ENCODE measurements at places on chromosomes 2 and 18.

DNA sequence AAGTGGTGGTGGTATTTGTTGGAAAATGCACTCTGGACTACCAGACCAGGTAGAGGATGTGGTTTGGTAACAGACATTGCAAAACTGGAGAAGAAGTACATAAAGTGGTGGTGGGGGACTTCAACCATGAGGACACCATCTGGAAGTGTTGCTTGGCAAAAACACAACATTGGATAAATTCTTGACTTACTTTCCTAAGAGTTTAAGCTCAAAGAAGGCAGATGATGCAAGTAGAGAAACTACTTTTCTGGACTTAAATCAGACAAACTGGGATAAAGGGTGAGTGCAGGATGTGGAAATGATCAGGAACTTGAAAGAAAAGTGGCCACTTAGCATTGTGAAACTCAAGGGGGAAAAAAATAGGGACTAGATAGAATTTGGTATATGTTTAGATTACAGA lies 487.4 kb downstream of the ZEB2 start:
- no peak for DNase-seq

- no peak for DNase-seq
These were observed 14.7 kb downstream of the NRP2 start for GRCh38 chr2:205696927-205697441.

DNA sequence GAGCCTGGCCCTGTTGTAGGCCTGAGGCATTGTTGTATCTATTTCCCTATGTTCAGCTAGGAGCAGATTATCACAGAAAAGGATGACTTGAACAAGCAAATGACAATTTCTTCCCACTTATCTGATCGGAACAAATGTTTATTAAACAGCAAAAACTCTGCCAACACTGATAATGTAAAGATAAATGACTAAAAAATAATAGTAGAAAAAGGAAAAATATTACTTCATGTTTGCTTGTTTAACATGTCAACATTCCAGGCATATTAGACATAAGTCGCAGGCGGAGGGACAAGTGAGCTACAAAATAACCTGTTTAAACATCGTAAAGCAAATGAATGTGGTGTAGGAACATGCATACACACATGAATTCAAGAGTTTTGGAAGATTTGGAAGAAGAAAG lies 257.9 kb downstream of the TMX3 start:
- DNase-seq = no peak

- no peak for DNase-seq
These were observed 249.9 kb downstream of the PLCL1 start for GRCh38 chr2:198054299-198054698.

GRCh38 chr2:11534071-11534745 lies 363 bp downstream of the GREB1 start:
- DNase-seq = no peak

- no peak for DNase-seq
These were observed 3.5 kb downstream of the ATP6V1B1 start for GRCh38 chr2:70939001-70939838.

DNA sequence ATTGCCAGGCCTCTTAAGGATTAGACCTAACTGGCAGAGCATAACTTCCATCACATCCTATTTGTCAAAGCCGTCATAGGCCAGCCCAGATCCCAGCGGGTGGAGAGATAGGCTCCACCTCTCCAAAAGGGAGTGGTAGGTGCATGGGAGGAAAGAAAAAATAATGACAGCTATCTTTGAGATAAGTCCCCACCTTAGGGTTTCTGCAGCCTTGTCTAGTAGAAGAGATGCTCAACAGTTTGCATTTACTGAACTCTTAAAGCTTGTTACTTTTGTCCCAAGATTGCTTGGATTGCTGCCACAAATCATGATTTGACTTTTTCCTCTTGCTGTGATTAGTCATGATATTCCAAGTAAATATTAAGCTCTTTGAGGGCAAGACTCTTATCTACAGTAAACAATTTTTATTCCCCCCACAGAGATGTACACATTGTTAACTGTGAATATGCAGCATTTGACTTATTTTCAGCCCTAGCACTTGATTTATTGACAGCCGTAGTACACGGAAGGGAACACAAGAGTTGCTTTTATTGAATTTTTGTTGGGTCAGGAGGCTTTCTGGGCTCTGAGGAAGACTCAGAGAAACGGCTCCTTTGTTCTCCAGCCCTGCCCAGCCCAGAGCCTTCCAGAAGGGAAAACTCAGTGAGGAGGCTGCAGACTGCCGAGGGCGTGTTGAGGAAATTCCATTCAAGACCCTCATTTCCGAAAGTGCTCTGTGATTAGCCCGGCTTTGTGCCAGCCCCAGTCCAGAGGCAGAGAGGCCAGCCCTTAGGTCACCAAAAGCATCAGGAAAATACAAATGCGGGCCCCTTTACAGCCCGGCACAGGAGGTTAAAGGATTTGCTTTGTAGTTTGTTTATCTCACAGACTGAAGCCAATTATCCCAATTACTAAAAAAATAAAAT lies 75.5 kb upstream of the ZNF532 start:
- no peak for DNase-seq

DNA sequence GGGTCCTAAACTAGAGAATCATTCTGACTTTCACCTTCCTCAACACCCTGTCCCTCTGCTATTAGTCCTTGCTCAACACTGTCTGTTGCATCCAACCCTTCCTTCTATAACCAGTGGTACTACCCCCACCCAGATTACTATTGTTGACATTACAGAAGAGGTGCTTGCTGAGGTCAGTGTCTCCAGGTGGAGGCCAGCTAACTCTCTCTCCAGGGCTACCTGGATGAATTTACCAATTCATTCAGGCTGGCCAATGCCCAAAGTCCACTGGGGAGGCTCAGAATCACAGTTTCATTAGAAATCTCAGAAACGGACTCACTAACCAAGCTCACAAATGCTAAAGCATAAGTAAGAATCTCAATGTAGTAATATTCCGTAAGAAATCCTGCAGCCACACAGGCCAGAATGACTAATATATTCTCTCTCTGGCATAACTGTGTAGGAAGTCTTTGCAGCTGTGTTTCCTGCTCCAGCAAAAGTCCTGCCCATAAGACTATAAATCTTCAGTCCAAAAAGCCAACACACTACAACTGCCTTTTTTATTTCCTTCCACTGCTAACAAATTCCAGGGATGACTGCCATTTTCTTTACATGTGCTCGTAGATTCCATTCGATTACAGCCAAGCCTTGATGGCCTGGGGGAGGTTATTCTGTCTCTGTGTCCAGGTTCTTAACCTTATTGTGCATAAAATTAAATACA lies 10.0 kb upstream of the TTR start:
- no peak for DNase-seq

- no peak for DNase-seq
These were observed 70.0 kb downstream of the SCG2 start for GRCh38 chr2:223532161-223532560.

- DNase-seq = no peak
These were observed 66.1 kb upstream of the CDCA7 start for GRCh38 chr2:173288561-173288960.

DNA sequence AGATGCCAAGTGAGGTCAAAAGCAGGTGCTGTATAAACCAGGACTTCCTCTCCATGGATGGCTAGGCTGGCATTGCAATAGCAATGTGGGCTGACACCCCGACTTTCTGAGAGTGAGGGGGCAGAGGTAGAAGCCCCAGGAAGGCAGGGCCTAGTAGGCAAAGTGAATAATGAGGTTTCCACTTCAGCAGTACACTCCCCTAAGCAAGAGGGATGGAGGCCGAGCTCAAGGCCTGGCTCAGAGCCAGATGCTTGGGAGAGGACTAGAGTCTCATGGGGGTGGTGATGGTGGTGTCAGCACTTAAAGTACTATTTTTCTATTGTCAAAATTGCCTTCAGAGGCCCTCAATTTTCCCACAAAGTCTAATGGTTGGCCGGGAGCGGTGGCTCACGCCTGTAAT lies 41.6 kb upstream of the HK2 start:
- no peak for DNase-seq

- DNase-seq = no peak
These were observed 17.0 kb downstream of the SLC30A6 start for GRCh38 chr2:32182667-32183066.

DNA sequence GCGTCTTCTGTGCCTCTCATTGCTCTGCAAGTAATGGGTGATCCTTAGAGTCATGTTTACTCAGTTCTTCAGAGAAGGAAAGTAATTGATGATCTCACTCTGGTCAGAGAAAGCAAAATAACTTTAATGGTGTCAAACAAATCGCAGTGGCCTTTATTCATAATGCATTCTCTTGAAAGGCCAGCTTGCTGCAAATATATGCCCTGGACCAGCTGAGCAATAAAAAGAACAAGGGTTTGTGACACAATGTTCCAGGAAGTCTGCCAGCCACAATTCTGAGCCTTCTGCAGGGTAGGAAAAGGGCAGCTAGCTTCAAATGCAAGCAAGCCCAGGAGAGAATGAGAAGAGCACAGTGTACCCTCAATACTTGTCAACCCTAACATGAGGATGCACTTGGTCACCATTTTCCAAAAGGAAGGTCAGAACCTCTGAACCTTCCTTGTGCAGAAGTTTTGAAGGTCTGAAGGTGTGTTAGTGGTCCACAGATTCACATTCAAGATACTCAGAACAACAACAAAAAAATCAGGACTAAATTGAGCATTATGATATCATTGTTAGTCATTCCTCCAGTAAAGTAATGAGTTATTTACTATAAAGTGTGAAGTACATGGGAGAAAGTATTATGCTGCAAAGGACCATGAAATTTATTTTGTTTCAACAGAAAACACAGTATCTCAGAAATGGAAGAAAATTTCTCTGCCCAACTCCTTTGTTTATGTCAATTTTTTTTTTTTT lies 355.6 kb downstream of the PAX3 start:
- DNase-seq = no peak

DNA sequence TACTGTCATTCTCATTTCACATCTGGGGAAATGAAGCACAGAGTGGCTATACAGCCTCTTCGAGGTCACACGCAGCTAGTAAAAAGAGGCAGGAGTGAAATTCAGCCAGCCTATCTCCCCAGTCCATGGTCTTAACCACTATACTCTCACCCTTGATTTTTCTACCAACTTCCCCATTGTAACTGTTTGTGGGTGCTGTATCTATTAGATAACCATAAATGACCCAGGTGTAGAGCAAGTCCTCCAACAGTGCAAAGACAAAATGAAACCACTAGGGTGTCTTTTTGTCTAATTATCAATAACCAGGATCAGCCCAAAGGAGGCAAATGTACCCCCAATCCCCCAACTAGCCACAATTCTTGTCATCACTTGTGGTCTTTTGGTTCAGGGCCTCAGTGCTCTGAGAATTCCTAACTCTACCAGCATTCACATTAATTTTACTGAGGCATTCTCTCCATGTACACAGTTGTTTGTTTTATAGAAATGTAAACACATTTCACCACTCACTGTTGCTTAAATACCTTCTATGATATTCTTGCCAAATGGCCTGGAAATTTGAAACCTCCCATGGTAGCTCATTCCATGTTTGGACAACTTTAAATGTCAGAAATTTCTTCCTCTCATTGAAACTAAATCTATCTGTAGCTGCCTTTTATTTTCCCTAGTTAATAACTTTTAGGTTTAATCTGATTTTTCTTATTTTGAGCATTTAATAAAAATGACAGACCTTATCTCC lies 58.7 kb downstream of the SLC40A1 start:
- DNase-seq = no peak

GRCh38 chr2:239626961-239627592 lies 226.3 kb upstream of the HDAC4 start:
- no peak for DNase-seq

- no peak for DNase-seq
These were observed 117.0 kb upstream of the CYP1B1 start for GRCh38 chr2:38192976-38193375.

DNA sequence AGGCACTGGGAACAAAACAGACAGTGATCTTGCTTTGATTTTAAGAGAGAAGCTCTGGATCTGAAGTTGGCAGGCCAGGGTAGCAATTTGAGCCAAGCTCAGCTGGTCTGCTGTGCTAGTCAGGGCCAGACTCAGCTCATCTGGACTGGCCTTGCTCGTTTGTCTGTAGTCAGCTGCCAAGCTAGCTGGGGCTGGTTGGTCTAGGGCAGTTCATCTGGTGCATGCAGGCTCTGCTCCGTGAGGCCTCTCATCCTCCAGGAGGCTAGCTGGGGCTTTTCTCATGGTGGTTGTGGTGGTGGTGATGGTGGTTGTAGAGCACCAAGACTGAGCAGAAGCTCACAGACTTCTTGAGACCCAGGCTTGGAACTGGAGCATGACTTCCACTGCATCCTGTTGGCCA lies 10.3 kb downstream of the FBLN7 start:
- DNase-seq = no peak

- DNase-seq = no peak
These were observed 111.6 kb downstream of the MREG start for GRCh38 chr2:215901796-215902195.

DNA sequence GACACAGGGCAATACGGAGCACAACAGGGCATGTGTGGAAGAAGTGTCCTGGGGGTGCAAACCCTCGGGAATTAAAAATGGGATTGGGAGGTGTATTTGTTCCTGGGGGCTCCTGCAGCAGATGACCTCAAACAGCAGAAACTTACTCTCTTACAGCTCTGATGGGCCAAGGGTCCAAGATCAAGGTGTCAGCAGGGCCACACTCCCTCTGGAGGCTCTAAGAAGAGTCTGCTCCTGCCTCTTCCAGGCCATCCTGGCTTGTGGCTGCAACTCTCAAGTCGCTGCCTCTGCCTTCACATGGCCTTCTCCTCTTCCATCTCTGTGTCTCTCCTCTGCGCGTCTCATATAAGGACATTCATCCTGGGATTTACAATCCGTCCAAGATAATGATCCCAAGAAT lies 12.4 kb upstream of the SPATA3 start:
- DNase-seq = no peak

DNA sequence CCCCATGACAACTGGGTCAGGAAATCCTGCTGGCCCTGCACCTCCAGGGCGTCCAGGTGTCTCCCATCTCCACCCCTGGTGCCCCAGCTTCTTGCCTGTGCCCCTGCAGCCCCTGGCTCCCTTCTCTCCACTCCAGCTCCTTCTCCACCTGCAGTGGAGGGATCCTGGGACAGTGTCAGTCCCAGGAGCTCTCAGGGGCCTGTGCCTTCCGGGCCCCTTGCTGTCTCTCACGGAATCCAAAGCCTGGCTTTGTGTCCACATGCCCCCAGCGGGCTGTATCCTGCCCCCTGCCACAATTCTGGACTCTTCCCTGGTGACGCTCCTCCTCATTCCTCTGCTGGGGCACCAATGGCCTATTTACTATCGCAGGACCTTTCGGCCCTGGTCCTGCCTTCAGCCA lies 58.2 kb downstream of the MYT1L start:
- no peak for DNase-seq

- no peak for DNase-seq
These were observed 96.8 kb upstream of the CDC42EP3 start for GRCh38 chr2:37767959-37768925.

GRCh38 chr2:147603447-147603846 lies 241.4 kb upstream of the ACVR2A start:
- no peak for DNase-seq

GRCh38 chr18:59569390-59569791 lies 127.8 kb downstream of the CCBE1 start:
- DNase-seq = no peak

DNA sequence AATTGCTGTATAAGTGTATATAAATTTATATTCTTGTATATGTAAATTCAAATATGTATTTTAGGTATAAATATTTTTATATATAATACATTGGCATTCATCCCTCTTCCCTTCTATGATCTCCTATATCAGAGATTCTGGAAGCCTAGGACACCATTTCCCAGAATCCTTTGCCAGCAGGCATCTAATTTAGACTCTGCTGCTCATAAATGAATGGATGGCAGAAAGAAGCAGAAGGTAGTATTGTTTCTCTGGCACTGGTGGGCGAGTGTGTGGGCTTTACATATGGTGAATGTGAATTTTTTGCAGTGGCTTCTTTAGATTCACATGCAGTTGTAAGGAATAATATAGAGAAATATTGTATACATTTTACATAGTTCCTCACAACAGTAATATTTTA lies 215.2 kb upstream of the THSD7B start:
- no peak for DNase-seq

- no peak for DNase-seq
These were observed 74.1 kb upstream of the EHBP1 start for GRCh38 chr2:62631160-62632085.
